Hematopoietic multipotent progenitor cell (in vitro differentiated cells): ENCODE measurements at places on chromosomes 1 and 21.

- DNase-seq: no peak
Observed at GRCh38 chr1:93021539-93022134, 57.4 kb upstream of the MTF2 start.

DNA sequence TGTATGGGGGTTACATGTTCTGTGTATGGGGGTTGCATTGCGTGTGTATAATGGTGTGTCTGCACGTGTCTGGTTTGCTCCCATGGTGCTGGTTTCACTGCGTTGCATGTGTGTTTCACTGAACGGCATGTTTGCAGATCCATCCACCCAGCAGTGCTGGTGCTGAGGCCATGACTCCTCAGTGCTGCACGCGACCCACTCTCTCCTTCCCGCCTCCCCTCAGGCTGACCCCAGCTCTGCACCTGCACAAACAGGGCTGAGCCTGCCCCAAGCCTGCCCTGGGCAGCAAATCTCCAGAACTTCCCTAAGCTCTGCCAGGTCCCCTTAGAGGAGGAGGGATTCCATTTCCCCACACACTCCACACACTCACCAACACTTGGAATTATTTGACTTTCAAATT lies 18.7 kb downstream of the ACTRT2 start:
- DNase-seq: no peak

GRCh38 chr1:116375887-116376728 lies 3.1 kb downstream of the ATP1A1 start:
- DNase-seq: no peak

GRCh38 chr1:233256191-233256590 lies 39.3 kb downstream of the PCNX2 start:
- DNase-seq: no peak
